ENCODE measurements at places on chromosomes 6 and 20.

- no peak for DNase-seq
Observed at GRCh38 chr6:147750413-147750812, 241.9 kb downstream of the SAMD5 start.

GRCh38 chr20:13120471-13120870, 100.6 kb upstream of the ISM1 start:
- DNase-seq, result no peak

GRCh38 chr6:139730340-139730974, 356.0 kb upstream of the CITED2 start:
- no peak for DNase-seq

- DNase-seq, result no peak
Observed at GRCh38 chr6:125303512-125303854, 1.7 kb upstream of the HDDC2 start.

- no peak for DNase-seq
Observed at GRCh38 chr20:1500496-1500895, 9.3 kb upstream of the SIRPB2 start.

DNA sequence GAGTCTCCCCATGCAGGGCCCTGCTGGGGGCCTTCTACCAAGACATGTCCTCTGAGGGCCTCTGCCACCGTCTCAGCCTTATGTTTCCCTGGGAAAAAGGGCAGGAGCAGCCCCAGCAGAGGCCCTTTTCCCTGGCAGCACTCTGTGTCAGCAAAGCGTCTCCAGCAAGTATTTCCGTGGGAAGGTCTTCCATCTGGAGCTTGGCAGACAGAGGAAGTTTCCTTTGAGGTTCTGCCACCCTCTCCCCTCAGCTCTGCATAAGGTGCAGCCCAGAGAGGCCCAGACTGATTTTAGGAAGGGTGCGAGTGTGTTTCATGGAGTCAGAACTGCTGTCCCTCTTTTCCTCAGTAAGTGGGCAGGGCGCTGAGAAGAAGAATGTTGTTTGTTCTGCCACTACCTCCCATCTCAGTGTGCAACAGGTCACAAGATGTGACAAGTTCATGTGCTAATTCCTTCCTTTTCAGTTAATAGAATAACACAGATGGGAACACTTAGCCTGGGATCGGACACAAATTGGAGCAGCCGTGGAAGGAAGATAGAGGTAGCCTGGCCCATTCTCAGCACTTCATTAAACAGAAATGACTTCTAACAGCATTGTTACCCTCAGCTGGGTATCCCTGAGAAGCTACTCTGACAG, 784.4 kb downstream of the MAFB start:
- DNase-seq, result no peak

DNA sequence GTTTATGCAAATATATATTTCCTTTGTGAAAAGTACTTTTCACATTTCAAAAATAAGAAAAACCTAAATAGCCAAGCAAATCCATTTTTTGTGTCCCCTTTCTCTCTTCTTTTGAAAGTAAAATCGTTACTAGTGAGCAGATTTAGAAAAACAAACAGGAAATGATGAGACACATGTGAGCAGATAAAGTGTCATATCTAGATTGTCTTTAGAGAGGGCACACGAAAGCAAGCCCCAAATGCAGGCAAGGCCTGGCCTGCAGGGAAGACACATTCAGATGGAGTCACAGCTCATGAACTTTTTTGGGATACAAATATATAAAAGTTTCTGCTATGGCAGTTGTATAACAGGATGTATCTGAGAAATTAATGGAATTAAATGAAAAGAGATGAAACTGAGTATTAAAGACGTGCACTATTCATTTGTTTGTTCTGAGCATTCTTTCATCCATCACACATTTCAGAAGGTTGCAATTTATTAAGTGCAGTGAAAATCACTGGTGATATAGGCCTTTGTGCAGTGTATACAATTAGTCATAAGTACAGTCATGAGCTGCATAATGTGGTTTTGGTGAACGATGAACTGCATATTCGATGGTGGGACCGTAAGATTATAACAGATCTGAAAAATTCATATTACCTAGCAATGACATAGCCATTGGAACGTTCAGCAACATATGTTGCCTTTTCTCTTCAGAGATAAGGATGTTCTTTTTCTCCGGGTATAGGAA, 101.4 kb downstream of the PACRG start:
- no peak for DNase-seq

DNA sequence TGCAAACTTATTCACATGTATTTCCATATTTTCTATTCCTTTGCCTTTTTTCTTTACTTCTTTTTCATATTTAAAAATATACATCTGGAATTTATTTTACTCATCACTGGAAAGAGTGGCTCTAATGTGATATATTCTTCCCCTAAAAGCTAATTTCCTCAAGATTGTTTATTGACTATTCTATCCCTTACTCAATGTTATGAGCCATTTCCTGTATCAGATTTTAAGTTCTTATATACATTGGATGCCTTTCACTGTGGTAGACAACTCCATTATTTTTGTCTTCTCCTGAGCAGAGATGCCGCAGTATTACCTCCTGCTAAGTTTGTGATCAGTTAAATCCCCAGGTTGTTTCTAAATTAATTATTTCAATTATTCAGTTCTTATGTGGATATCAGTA, 418.4 kb upstream of the JAG1 start:
- DNase-seq, result no peak

DNA sequence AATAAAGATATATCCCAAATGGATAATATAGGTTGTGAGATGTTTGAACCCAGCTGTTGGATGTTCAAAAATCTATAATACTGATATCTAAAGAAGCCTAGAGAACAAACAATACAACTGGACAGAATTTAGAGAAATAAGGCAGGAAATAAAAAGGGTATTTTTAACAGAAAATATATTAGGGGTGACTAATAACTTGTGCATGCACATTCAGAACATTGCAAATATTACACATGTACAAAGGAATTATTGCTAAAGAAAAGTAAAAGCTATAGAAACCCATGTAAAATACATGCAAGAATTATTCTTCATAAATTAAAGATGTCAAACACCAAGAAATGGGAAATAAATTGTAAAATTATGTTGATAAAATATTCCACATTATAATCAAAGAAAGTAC, 32.7 kb upstream of the HCRTR2 start:
- DNase-seq, result no peak

- DNase-seq, result no peak
Observed at GRCh38 chr6:135060076-135060475, 5.5 kb upstream of the HBS1L start.

GRCh38 chr20:62709537-62709905, 885 bp downstream of the NTSR1 start:
- no peak for DNase-seq

GRCh38 chr20:2217857-2218539, 77.8 kb upstream of the TGM3 start:
- no peak for DNase-seq

GRCh38 chr6:83546636-83547035, 34.3 kb downstream of the PRSS35 start:
- DNase-seq, result no peak

GRCh38 chr20:22575737-22576136, 8.6 kb downstream of the FOXA2 start:
- no peak for DNase-seq

GRCh38 chr6:29414588-29414987, at the start of gene OR12D1:
TSS of gene OR12D1 (plus strand) at chr6:29414928.
- DNase-seq, result no peak

- DNase-seq, result no peak
Observed at GRCh38 chr20:57384953-57385761, 6.0 kb upstream of the RBM38 start.

DNA sequence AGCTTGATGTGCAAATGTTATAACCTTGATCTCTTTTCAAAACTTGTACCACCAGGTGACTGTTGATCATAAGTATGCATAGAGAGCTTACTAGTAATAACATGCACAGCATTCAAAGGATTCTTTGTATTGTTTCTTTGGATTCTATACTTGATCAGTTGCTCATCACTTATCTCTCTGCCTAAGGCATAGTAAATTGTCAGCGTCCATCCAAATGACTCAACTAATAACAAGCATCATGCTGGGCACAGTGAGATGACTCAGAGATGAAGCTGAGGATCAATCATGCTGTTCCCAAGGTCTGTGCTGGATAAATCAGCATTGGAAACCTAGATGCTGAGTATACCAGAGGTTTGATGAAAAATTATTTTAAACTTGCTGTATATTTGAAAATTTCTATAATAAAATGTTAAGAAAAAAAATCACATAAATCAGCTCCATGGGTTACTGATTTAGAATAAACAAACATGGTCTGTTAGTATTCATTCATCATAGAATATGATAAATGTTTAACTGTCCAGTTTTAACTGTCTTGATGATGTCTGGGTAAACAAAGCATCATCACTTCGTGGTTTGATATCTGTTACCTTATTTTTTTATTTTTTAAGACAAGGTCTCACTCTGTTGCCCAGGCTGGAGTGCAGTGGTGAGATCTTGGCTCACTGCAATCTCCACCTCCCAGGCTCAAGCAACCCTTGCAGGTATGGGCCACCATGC, 45.6 kb upstream of the SGK1 start:
- DNase-seq, result no peak

- no peak for DNase-seq
Observed at GRCh38 chr6:111978532-111979149, 75.3 kb upstream of the CCN6 start.

GRCh38 chr20:33278700-33279099, 4.3 kb upstream of the BPIFB1 start:
- no peak for DNase-seq

GRCh38 chr20:17595856-17596255, 26.0 kb downstream of the DSTN start:
- DNase-seq, result no peak
